SK-N-MC (cell line): ENCODE measurements at places on chromosomes 11 and 22.

DNA sequence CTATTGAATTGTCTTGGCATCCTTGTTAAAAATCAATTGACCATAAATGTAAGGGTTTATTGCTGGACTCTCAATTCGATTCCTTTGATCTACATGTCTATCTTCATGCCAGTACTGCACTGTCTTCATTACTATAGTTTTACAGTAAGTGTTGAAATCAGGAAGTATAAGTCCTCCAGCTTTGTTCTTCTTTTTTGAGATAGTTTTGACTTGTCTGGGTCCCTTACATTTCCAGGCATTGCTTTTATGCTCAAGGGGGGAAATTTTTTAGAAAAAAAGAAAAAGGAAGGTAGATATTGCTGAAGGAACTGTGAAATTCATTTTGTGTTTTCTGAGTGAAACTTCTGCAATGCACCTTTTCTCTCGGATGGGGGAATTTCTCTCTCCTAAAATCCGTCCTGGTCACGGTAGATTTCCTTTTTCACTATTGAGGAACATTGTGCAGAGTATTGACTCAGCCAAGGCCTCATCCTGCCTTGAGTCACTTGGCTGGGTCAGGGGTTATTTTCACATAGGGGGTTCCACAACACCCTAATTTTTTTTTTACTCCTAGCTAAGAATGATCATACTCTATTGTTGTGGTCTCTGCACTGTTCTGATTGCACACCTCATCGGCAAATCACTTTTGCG is 2.8 kb upstream of the ACER3 start:
- DNase-seq: no peak

DNA sequence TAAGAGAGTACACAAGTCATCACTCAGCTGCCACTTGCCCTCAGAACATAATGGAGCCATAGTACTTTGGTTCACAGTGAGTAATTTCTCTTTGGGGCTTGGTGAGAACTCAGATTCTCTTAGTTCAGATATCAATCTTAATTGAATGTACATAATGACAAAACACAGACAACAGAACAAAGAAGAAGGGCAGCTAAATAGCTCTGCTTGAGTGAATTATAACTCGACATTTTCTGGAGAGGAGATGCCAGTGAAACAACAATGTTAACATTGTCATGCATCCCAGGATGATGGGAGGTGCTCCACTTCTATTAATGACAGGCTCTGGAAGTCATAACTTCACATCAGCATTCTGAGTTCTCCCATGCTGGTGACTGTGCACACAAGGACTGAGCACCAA is 508.1 kb downstream of the TMEM135 start:
- no peak for DNase-seq

- DNase-seq: no peak
Measured at GRCh38 chr11:25535467-25536272, 796.3 kb upstream of the ANO3 start.

DNA sequence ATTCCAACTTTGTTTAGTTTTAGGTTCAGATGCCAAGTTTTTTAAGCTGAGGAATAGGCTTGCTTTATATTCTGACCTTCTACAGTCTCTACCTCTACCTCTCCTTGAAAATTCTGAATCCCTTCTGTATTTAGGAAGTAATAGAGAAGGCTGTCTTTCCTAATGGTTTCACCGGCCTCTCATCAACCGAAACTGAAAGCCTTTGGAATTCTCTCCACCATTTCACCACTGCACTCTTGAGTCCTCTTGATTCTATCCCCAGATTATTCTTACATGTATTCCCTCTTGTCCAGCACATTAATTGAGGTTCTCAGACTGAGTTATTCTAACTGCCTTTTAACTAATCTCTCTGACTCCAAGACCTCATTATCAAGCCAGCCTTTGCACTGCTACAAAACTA is 67.7 kb upstream of the PICALM start:
- no peak for DNase-seq

GRCh38 chr11:122202161-122202950 is 86.3 kb upstream of the BLID start:
- no peak for DNase-seq

GRCh38 chr11:77117492-77117891 is 10.6 kb upstream of the MYO7A start:
- DNase-seq: no peak

DNA sequence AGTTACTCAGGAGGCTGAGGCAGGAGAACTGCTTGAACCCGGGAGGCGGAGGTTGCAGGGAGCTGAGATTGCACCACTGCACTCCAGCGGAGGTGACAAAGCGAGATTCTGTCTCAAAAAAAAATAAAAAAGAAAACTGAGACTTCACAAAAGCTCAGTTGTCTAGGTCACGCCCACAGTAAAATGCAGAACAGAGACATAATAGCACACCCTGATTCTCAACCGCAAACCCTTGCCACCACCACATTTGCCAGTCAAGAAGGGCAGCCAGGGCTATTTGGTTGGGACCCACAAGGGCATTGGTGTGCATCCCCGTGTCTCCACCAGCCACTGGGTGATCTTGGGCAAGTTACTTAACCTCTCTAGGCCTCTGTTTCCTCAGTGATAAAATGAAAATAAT is 25.4 kb downstream of the CREB3L1 start:
- no peak for DNase-seq

GRCh38 chr11:47616726-47617416 is 22.7 kb upstream of the C1QTNF4 start:
- DNase-seq: no peak

DNA sequence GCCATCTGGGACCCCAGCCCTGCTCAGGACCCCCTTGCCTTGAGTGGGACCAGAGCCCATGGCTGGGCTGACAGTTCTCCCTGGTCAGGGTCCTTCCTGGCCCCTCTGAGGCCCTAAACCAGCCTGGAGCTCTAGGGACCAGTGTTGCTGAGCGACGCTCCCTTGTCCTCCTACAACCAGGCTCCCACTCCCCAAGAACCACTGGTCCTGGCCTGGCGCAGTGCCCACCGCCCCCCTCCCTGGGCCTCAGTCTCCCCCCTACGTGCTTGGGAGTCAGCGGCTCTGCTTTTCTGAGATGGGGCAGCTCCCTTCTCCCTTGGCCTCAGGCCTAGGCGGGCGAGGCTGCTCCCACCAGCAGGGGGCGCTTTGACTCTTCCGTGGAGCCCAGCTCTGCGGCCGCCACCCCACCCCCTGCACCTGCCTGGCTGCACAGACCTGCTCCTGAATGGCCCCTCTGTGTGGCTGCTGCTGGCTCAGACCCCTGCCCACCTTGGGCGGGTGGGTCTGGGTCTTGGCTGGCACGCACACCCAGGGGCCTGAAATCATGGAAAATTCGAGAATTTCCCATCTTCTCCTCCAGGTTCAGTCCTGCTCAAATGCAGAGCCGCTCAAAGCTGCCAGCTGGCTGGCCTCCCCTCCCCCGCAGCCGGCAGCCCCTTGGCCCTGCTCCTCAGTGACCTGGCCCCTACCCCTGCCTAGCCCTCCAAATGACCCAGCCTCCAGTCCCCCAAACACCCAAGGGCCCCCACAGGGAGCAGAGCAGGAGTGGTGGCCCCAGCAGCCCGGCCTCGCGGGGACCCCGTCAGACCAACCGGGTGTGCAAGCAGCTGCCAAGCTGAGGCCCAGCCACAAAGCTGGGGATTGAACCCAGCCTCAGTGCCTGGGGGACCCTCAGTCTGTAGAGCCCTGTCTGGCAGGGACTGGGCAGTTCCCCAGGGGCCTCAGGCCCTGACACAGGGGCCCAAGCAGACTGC is 9.1 kb downstream of the PRR33 start:
- peak; percentile 2 for DNase-seq

- DNase-seq: no peak
Measured at GRCh38 chr22:28867191-28867590, 16.2 kb upstream of the ZNRF3 start.

DNA sequence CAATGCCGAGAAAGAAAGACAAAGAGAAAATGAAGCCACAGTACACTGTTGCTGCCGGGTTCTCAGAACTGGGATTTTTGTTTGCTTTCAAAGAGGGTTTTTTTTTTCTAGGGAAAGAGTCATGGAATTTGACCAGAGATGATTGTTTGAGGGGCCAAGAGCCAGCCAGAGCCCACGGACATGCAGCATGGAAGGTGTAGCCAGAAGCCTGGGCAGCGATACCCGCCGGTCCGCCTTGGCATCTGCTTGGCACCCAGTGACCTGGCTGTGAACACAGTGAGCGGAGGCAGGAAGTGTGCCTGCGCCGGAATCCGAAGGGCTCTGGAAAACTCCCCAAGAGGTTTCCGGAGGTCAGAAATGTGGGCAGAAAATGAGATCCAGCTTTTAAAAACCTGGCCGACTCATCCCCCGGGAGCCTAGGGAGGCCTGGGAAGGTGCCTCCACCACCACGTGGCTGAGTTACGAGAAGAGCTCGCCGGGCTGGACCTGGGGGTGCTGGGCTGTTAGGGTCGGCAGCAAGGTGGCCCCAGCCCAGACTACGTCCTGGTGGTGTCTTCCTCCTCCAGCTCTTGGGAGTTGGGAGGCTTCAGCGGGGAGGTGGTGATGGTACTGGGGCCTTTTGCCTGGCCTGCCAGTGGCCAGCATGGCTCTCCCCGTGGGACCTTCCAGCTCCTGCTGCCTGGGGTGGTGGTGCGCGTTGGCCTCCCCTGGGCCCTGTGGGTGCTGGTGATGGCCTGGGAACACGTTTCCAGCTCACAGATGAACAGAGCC is 61.6 kb upstream of the PPARA start:
- DNase-seq: no peak

DNA sequence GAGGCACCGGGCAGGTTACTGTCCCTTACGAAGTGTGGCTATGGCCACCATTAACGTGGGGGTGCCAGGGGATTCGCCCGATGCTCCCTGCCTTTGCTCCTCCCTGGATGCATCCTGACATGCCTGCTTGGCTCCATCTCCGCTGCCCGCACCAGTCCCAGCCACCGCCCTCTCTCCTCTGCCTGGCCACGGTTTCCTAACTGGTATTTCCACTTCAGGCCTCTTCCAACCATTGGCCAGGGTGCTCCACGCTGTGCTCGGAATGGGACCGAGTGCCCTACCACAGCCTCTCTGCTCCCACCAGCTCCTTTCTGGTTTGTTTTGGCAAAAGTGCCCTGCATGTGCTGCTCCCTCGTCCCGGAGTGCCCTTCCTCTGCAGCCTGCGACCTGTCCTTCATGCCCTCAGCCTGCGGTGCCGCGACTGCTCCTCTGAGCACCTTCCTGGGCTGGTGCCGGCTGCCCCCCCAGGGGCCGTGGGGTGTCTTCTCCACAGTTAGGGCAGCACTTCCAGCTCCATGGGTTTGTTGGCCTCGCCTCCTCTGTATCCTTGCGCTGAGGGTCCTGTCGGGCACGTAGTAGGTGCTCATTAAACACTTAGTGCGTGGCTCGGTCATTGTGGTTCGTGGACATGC is 12.6 kb upstream of the GRAMD4 start:
- no peak for DNase-seq

DNA sequence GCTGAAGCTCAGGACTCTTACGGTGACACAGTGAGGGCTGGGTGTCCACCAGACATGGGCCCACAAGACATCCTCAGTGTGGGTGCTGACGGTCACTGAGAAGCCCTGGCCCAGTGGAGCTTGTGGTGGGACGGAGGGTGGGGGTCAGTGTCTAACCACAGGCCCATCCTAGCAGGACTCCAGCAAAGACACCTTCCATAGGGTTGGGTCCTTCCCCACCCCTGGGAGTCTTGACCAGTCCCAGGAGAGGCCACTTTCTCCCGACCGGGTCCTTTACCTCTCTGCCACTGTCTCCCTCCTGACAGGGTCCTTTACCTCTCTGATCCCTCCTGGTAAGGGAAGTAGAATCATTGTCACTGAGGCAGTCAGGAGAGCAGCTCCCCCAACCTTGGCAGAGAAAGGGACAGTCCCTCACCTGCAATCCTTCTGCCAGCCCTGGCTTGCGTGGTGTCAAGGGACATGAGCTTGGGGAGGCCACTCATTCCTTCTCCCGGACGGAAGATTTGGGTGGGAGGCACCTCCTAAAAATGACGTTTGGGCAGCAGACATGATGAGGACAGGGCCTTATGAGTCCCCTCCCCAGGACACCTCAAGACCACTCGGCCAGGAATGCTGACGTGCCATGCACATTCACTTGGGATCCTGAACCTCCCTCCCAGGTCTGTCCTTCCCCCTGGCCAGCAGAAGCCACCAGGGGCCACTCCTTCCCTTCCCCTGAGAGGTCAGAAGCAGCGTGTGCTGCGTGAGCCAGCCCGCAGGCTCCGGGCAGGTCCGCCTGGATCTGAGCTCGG is 91.5 kb upstream of the FGF3 start:
- DNase-seq: no peak

- no peak for DNase-seq
Measured at GRCh38 chr11:75169101-75169885, 18.4 kb downstream of the SLCO2B1 start.

- no peak for DNase-seq
Measured at GRCh38 chr11:11380883-11381282, 27.8 kb upstream of the CSNK2A3 start.

DNA sequence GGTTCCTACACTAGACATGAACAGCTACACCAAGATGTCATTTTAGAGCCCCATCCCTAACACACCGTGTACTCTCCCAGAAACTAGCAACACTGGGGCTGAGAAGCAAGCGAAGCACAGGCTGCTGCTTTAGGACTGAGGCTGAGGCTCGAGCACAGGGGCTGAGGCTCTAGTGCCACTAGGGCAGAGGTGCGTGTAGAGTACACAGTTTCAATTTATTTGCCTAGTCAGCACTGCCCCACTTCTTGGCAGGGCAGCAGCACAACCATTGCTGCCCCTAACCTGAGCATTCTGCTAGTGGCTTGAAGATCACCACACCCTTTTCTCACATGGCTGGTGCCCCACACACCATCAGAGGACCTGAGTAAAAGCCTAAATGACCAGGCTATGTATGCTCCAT is 713.2 kb downstream of the LRRC4C start:
- DNase-seq: no peak

- DNase-seq: no peak
Measured at GRCh38 chr11:123405123-123405592, 24.9 kb upstream of the GRAMD1B start.

GRCh38 chr22:35921777-35922176 is 106.8 kb downstream of the RBFOX2 start:
- no peak for DNase-seq
